ENCODE measurements at places on chromosomes 4 and X.

GRCh38 chr4:48489683-48490011 lies 405 bp upstream of the ZAR1 start:
- no peak for DNase-seq

DNA sequence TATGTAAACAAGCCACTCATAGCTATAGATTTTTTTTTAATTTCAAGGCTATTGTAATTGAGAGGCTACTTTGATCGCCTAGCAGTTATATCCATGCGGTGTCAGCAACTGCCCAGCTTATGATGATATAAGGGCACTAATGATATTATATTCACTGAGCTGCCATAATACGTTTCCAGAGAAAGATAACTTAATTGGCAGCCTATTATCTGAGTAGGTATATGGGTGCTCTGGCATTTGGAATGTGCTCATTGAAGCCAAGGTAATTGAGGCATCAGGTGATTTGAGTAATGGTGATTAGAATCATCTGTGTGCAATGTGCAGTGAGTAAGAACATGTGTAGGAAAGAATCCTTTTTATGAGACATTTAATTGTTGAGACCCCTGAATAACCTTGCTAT lies 490.0 kb downstream of the CENPC start:
- no peak for DNase-seq

DNA sequence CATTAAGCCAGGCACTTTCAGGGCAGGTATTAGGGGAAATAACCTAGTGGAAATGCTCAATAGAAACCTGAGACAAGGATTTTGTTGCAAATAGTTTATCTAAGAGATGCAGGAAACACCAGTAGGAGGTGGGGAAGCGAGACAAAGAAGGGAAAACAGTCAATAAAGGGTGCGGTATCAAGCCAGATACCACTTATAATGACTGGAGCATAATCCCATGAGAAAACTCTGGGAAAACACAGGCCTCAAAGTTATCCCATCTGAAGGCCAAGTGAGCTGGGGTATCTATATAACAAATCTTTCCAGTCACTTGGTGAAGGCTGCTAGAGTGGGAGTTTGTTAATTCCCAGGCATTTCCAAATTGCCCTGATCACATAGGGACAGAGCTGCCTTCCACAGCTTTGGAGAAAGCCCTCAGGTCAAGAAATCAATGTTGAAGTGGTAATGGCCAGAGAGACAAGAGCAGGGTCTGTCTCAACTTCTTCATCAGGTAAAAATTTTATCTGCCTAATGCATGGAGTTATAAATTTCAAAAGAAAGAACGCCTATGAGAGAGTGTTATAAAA lies 9.8 kb upstream of the HMGB2 start:
- no peak for DNase-seq

GRCh38 chr4:170374770-170375169 lies 285.0 kb upstream of the AADAT start:
- no peak for DNase-seq

- no peak for DNase-seq
These were observed 57.0 kb downstream of the RLIM start for GRCh38 chrX:74557378-74557777.

GRCh38 chrX:65696613-65697012 lies 29.2 kb downstream of the MSN start:
- DNase-seq = no peak

GRCh38 chr4:48649505-48649904 lies 130.6 kb downstream of the FRYL start:
- DNase-seq = no peak

GRCh38 chr4:125985856-125986255 lies 671.1 kb downstream of the FAT4 start:
- DNase-seq = no peak

GRCh38 chr4:98290511-98290910 lies 29.3 kb downstream of the RAP1GDS1 start:
- DNase-seq = peak; percentile 53

- DNase-seq = no peak
These were observed 42.5 kb downstream of the TMEM164 start for GRCh38 chrX:110045421-110045820.

GRCh38 chrX:131199091-131199490 lies 90.0 kb downstream of the IGSF1 start:
- DNase-seq = no peak

DNA sequence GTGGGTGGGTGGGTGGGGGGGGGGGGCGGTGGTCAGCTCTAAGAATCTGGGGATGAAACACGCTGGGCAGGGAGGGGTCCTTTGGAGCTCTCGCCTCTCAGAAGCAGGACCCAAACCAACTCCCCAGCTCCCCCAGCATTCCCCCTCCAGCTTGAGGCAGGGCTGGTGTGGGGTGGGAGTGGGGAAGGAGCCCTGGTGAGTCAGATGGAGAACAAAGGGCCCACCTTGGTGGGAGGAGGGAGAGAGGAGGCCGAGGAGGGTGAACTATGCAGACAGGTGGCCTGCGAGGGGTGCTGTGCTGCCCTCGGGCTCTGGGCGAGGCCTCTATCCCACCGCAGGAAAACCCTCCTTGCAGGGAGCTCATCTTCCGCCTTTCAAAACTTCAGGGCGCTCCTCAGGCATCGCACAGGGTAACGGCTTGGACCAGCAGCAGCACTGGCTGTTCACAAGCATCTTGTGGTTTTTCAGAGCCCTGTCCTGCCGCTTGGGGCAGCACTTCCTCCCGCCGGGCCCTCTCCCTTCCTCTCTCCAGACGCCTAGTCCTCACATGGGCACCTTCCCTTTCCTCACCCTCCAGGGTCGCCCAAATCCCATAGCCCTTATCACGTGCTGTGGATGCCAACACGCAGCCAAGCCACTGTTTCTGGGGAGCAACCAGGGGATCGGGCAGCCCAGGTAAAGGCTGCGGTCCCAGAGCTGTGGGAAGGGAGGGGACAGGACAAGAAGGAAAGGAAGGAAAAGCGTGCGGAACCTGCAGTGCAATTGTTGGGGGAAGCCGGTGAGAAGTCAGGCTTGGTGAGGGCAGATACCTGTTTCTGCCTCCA lies 34.0 kb upstream of the GRPEL1 start:
- no peak for DNase-seq

GRCh38 chrX:12118134-12118533 lies 20.1 kb upstream of the FRMPD4 start:
- no peak for DNase-seq

DNA sequence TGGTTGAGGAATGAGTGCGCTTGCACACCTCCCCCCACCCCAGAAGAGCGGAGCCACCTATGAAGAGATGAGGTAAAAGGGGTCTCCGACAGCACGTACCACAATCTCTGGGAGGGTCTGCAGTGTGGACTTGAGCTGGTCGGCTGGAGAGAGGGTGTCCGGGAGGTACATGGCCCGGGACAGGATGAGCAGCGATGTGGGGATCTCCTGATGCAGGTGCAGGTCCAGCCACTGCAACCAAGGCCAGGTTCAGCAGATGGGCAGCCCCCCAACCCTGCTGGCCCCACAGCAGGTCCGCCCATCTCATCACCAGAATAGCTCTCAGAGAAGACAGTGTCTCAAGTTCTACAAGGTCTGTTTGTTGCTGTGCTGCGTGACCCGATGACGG lies 30.4 kb downstream of the FGFR3 start:
- no peak for DNase-seq

DNA sequence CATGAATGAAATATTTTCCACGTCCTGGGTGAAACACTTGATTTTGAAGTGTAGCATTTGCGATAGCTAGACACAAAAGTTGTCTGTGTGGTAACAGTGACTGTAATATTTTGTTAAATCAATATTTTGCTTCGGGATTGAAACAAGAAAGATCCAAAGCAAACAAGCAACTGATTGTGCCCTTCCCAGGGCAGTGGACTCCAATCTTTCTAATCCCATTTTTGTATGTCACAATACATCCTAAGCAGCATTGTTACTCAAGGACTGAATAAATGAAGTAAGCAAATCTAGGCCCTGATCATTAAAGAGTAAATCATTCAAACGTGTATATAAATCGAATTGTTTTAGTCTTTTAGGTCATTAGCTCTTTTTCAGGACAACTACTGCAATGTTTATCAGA lies 2.8 kb downstream of the ITM2A start:
- DNase-seq = no peak

- no peak for DNase-seq
These were observed 2.1 kb upstream of the PITX2 start for GRCh38 chr4:110624904-110625494.

GRCh38 chrX:38664285-38664684 lies 102.9 kb downstream of the TSPAN7 start:
- DNase-seq = peak; percentile 2

DNA sequence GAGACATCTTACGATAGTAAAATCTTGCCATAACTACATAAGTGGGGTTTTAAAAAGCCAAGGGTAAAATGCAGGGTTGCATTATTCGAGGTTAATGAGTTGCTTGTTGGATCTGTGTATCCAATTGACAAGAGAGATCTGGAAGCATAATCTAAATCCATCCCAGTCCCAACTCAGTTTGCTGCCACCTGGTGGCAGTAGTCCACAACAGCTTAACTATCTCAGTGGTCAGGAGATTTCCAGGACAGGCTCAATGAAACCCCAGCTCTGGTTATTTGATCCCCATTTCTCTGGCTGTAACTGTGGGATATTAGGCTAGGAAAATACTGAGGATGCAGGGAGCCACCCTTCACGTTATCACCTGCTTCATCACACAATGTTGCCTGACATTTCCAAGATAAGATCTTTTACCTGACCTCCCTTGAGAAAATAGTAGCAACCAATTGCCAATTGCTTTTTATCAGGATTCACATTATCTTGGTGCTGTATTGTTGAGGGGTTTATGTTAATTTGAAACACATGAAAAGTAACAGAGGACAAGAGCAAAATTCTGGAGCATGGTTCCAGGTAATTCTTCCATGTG lies 88.2 kb upstream of the TNIP3 start:
- DNase-seq = peak; percentile 17

- no peak for DNase-seq
These were observed 17.0 kb downstream of the C4orf54 start for GRCh38 chr4:99640676-99641075.

- DNase-seq = no peak
These were observed 60.8 kb downstream of the REPS2 start for GRCh38 chrX:17007134-17007768.

Measured in GM04503 (cell line).